Esophagus squamous epithelium (tissue), 5 donors: ENCODE measurements at places on chromosomes 6 and 20. TPM values are rescaled to one million over a fixed set of nuclear protein-coding genes. Genes with fewer than 3 reads are reported as not detected.

GRM4 gene
- not detected for total RNA-seq

EDN3 gene
- 23.9 TPM for total RNA-seq

RAD21L1 gene
- not detected for total RNA-seq

MEP1A gene
- total RNA-seq = 0.09 TPM

PI16 gene
- total RNA-seq = 2.5 TPM

ABHD16B gene
- not detected for total RNA-seq

EHMT2 gene
- 23.5 TPM for total RNA-seq

ADGB gene
- 0.19 TPM for total RNA-seq

NNAT gene
- not detected for total RNA-seq

IPCEF1 gene
- total RNA-seq = 4.8 TPM

LY6G6F gene
- total RNA-seq = not detected

TPX2 gene
- 24.6 TPM for total RNA-seq

DNA sequence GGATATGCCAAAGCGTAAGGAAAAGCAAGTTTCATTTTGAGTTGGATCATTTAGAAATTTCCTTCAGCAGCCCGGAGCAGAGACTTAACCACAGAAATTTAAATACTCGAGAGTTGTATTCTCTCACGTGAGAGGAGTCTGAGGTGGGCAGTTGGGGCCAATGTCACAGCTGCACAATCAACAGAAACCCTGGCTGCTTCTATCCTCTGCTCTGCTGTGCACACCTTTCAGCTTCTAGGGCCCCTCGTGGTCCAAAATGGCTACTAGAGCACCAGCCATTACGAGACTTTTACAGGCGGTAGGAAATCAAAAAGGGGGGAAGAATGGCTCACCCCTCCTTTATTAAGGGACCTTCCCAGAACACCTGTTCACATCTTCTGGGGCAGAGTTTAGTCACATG, 153.9 kb downstream of the TAF4 start:
- no peaks in the 10 kb centered on the region for H3K27me3 ChIP-seq
- no peak overlapping the region for H3K4me3 ChIP-seq
- H3K4me1 ChIP-seq = no peaks in the 10 kb centered on the region
- H3K27ac ChIP-seq = no peak overlapping the region

DNA sequence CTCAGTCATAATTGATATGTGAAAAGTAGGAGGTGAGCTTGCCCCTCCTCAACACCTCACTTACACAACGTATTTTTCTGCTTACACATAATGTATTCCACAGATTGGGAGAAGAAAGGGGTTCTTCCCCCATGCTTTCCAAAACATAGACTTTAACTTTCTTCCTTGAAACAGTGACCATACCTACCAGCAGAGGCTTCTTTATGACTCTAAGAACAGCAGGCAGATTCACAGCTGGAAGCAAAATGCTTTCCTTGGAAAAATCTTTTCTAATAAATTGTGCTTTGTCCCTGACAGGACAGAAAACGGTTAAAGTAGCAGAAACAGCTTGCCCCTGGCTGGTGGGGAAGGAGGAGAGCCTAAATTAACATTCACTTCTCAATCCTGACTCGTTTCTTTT, 629.1 kb upstream of the IMPG1 start:
- no peaks in the 10 kb centered on the region for H3K27me3 ChIP-seq
- no peak overlapping the region for H3K4me3 ChIP-seq
- H3K4me1 ChIP-seq = no peaks in the 10 kb centered on the region
- H3K27ac ChIP-seq = no peak overlapping the region
- no peak for DNase-seq
- H3K36me3 ChIP-seq = no peaks in the 10 kb centered on the region

GRCh38 chr6:4565301-4566250, 210.6 kb upstream of the CDYL start:
- no peaks in the 10 kb centered on the region for H3K4me1 ChIP-seq
- H3K4me3 ChIP-seq = no peak overlapping the region
- no peaks in the 10 kb centered on the region for H3K36me3 ChIP-seq
- H3K27ac ChIP-seq = no peak overlapping the region
- no peak for DNase-seq

GRCh38 chr6:113805173-113805790, 51.9 kb upstream of the MARCKS start:
- no peak overlapping the region for H3K4me3 ChIP-seq
- H3K27ac ChIP-seq = peak overlapping the region; percentile 18
- H3K4me1 ChIP-seq = no peaks in the 10 kb centered on the region

- H3K4me3 ChIP-seq = no peak overlapping the region
- H3K27ac ChIP-seq = no peak overlapping the region
These were observed 54.8 kb downstream of the ADGRB3 start for GRCh38 chr6:68689910-68690309.

- H3K36me3 ChIP-seq = no peaks in the 10 kb centered on the region
- no peak for DNase-seq
- H3K27me3 ChIP-seq = no peaks in the 10 kb centered on the region
- no peak overlapping the region for H3K4me3 ChIP-seq
- H3K27ac ChIP-seq = no peak overlapping the region
These were observed 348.1 kb upstream of the CITED2 start for GRCh38 chr6:139722530-139722929.

- DNase-seq = no peak
- H3K4me1 ChIP-seq = peaks cover 19% of the 10 kb centered on the region
- H3K36me3 ChIP-seq = peaks cover 16% of the 10 kb centered on the region
- no peak overlapping the region for H3K4me3 ChIP-seq
- no peaks in the 10 kb centered on the region for H3K27me3 ChIP-seq
These were observed 22.5 kb downstream of the CCDC167 start for GRCh38 chr6:37477191-37477590.

DNA sequence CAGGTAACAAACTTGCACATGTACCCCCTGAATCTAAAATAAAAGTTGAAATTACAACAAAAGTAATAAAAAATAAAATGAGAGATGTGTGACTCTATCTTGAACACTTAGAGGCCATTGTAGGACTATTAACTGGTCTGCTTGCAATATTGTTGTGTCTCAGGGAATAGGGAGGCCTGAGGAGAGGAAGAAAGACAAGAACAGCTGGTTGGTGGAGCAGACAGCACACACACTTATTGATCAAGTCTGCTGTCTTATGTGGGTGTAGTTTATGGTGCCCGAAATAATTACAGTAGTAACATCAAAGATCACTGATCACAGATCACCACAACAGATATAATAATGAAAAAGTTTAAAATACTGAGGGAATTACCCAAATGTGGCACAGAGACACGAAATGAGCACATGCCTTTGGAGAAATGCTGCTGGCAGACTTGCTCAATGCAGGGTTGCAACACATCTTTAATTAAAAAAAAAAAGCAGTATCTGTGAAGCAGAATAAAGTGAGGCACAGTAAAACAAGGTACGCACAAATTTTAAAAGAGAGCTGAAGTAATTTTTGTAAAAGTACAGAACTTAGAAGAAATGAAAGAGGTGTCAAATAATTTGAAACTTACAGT, 110.1 kb upstream of the HDAC2 start:
- H3K36me3 ChIP-seq = no peaks in the 10 kb centered on the region
- DNase-seq = no peak
- H3K4me3 ChIP-seq = no peak overlapping the region
- H3K27me3 ChIP-seq = no peaks in the 10 kb centered on the region
- no peaks in the 10 kb centered on the region for H3K4me1 ChIP-seq

GRCh38 chr20:62745279-62745951, 36.8 kb downstream of the NTSR1 start:
- H3K27me3 ChIP-seq = no peaks in the 10 kb centered on the region
- no peak overlapping the region for H3K4me3 ChIP-seq
- no peak overlapping the region for H3K27ac ChIP-seq
- DNase-seq = no peak

DNA sequence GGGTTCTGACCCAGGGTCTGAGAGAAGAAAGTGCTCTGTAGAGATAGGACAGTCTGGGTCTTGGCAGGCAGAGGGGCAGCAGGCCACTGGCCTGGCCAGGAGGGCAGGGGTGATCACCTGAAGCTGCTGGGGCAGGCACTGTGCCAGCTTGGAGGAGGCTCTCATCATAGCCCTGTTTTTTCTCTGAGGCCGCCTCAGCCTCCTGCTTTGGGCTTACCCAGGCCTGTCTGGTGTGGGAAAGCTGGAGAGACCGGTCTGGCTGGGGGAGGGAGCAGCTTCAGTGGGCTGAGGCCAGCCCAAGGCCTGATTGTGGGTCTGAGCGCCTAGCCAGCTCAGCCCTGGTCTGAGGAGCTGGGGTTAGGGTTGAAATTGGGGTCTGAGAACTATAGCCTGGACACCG, 3.9 kb downstream of the LPIN3 start:
- peak overlapping the region; percentile 70 for H3K27ac ChIP-seq
- H3K4me3 ChIP-seq = no peak overlapping the region
- H3K27me3 ChIP-seq = no peaks in the 10 kb centered on the region
- peaks cover 64% of the 10 kb centered on the region for H3K4me1 ChIP-seq
- DNase-seq = no peak

- H3K27me3 ChIP-seq = no peaks in the 10 kb centered on the region
- no peak for DNase-seq
- H3K4me3 ChIP-seq = no peak overlapping the region
- H3K4me1 ChIP-seq = no peaks in the 10 kb centered on the region
- H3K36me3 ChIP-seq = no peaks in the 10 kb centered on the region
These were observed 24.6 kb upstream of the CALHM6 start for GRCh38 chr6:116436586-116436985.

DNA sequence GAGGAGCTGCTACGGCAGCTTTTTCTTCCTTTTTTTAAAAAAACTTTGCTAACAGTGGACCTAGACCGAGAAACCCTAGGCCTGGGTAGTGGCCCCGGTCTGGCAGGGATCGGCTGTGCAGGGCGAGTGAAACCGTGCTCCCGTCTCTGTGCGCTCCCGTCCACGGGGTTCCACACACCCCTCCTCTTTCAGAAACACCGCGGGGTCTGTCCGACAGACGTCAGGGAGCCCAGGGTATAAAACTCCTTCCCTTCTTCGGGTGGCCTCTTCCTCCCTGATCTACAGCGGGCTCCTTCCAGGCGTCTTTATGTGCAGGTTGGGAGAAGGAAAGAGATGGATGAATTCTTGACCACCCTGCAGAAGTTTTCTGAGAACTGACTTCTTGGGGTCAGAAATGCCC, 27.1 kb upstream of the SMOC2 start:
- no peaks in the 10 kb centered on the region for H3K27me3 ChIP-seq
- DNase-seq = no peak
- H3K4me3 ChIP-seq = no peak overlapping the region
- peaks cover 42% of the 10 kb centered on the region for H3K4me1 ChIP-seq
- no peak overlapping the region for H3K27ac ChIP-seq

DNA sequence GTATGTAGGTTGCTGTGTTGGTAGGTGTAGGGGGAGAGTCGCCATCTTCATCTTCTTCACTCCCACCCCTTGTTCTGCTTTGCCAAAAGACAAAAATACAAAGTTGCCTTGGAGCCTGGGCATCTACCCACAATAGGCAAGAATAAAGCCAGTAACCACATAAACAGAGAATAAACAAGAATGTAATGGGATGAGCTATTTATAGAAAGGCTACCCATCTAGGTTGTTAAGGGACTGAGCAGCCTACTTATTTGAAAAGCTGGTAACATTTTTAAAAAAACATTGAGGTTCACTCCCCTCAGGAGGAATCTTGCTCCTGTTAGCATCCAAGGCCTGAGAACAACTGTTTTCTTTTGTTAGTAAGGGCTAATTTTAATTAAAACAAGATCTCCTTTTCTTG, 301.4 kb upstream of the STXBP5 start:
- H3K36me3 ChIP-seq = no peaks in the 10 kb centered on the region
- peaks cover 6% of the 10 kb centered on the region for H3K4me1 ChIP-seq
- DNase-seq = no peak
- H3K27ac ChIP-seq = no peak overlapping the region

GRCh38 chr6:21317642-21318041, 275.9 kb upstream of the SOX4 start:
- H3K4me3 ChIP-seq = no peak overlapping the region
- no peak overlapping the region for H3K27ac ChIP-seq
- H3K27me3 ChIP-seq = no peaks in the 10 kb centered on the region
- DNase-seq = no peak
- no peaks in the 10 kb centered on the region for H3K4me1 ChIP-seq

DNA sequence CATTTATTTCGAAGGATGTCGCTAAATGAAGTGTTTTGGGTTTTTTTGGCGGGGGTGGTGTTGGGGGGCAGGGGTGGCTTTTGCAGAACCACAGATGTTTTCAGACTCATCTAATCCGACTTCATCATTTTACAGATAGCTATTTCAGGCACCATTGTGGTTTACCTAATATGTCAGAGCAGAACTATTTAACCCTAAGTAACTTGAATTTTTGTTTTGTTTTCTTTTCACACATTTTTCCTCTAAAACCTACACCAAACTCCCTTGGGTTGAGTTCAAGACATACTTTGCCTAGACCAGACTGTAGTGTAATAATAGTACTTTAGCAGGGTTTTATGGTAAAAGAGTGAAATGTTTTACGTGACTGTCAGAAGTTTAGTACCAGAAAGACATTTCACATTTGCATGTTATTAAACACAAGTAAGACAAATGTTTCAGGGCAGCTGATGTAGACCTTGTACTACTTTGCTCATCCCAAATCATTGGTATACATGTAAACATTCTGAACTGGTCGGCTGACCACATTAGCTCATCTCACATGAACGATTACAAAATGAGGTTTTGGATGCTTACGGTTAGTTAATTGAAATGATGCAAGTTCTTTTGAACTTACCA, 37.7 kb downstream of the MAP3K4 start:
- peaks cover 7% of the 10 kb centered on the region for H3K4me1 ChIP-seq
- H3K27me3 ChIP-seq = no peaks in the 10 kb centered on the region
- peak overlapping the region; percentile 42 for H3K27ac ChIP-seq
- H3K36me3 ChIP-seq = no peaks in the 10 kb centered on the region
- no peak for DNase-seq

DNA sequence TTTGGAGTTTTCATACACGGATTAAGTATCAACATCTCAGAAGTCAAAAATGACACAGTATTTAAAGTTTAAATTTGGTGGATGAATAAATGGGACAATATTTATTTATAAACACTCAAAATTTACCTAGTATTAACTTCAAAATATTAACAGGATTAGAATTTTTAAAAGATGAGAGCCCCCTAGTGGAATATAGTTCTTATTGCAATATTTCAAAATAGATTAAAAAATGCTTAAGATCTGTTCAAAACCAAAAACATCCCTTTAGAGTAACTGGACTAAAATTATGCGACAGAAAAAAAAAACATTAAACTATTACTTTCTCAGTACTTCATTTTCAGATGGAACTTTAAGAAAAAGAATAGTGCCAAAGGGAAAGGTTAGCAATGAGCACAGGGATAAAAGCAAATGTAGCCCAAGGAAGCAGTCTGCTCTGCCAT, 56.6 kb downstream of the SNX14 start:
- no peaks in the 10 kb centered on the region for H3K36me3 ChIP-seq
- no peak overlapping the region for H3K4me3 ChIP-seq
- no peaks in the 10 kb centered on the region for H3K4me1 ChIP-seq
